ENCODE measurements at places on chromosomes 7 and 10.

DNA sequence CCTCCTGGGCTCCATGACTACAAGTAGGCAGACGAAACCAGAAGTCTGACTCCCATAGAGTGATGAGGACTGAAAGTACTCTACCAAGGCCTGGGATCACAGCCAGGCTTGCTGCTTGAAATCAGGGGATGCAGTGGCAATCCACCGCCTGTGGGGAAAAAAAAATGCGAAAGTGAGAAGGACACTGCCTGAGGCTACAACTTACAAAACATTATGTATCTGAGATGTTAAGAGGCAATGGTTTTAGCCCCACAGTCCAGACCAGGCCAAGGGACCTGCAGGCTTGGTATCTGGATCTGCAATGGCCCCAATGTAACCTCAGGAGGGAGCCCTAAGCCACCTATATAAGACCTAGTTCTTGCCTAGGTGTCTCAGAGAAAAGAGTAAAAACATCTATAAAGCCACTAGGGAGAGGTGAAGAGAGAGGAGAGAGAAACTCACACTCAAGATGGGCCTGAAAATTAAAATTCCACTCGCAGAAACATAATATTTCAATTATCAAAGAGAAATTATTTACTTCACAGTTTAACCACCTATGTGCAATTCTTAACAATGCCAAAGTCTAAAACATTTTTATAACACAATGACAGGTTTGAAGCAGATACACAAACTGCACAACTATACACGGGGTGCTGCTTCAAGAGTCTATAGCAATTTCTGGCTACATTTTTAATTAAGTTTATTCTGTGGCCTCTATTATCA is 13.9 kb downstream of the DNAJC1 start:
- DNase-seq, result peak; percentile 72

GRCh38 chr10:42930516-42931192 is 146.2 kb upstream of the RET start:
- DNase-seq, result no peak

DNA sequence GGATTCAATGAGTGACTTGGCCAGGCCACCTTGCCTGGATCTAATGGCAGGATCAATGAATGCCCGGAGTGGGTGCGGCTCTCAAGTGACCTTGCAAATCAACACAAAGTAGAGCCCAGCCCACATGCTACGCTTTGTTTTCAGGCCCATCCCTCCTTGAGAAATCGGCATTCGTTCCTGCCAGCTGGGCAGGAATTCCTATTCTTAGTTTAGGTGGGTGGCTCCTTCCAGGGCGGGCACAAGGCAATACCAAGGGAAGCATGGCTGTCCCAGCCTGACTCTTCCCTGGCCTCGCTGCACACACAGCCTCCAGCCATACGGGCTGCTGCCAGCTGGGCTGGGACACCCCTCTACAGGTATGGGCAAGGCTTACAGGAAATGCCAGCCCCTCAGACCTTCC is 119.3 kb downstream of the SH3PXD2A start:
- DNase-seq, result no peak

DNA sequence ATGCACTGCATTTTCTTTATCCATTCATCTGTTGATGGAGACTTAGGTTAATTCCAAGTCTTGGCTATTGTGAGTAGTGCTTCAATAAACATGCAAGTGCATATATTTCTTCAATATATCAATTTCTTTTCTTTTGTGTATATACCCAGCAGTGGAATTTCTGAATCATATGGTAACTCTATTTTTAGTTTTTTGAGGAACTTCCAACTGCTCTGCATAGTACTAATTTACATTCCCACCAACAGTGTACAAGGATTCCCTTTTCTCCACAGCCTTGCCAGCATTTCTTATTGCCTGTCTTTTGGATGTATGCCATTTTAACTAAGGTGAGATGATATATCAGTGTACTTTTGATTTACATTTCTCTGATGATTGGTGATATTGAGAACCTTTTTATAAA is 145.2 kb downstream of the LYZL1 start:
- no peak for DNase-seq

DNA sequence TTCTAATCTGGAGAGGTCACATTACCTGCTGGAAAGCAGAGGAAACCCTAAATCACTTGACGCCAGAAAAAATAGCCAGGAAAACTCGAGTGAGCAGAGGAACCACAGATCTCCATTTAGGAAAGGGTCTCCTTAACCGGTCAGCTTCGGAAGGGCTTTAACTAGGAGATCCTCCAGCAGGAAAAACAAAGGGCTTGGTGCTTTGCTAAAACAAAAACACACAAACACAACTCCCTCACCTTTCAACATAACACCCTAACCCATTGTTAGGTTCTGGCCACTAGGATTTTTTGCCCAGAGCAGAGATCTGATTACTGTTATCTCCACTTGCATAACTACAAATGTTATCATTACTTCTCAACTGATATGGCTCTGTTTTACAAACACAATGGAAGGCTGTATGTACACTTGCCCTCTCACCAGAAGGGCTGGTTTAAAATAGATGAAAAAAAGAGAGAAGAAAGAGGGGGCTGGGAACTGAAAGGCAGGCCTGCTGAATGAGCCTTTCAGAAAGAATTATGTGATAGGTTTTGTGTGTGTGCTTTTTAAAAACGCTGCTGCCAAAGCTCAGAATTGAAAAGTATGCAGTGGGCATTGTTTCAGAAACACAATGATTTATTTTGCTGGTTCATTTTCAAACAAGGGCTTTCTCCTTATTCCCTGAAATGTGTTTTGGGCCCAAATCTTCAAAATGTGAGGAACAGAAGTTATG is 161.5 kb downstream of the FGFR2 start:
- no peak for DNase-seq

GRCh38 chr7:139594911-139595476 is 71.5 kb downstream of the CLEC2L start:
- DNase-seq, result no peak

Measured in fibroblast of the aortic adventitia (primary cell).